NCI-H2227 treated with DMSO at 0.1 percent for 48 hours (cell line): ENCODE measurements at places on chromosomes 4 and X.

DNA sequence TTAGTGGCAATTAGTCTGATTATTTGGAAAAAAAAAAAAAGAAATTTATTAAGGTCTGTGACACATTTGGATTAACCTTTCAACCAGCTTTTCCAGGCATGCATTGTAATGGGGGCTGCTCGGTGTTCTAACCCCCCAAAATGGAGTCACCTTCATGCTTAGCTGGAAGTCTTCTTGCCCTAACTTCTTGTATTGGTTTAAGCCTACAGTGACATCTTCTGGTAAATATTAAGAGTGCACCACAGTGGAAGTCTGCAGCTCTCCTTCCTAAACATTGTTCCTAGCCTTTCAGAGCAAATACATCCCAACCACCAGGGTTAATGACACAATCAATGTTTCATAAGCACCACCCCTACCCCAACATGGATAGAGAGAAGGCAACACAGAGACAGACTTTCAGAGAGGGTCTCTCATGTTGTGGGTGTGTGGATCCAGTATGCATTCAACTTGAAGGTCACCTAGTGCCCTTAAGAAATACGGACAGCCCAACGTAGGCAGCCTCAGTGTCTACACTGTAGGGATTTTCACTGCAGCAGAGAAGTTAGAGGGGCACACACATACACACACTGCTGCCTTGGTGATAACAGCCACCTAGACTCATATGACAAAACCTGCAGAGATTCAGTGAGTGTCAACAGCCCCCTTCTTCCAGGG, 142.9 kb upstream of the MBNL3 start:
- DNase-seq, result peak; percentile 39

- no peak for DNase-seq
Measured at GRCh38 chrX:48580662-48581061, 6.4 kb downstream of the RBM3 start.

DNA sequence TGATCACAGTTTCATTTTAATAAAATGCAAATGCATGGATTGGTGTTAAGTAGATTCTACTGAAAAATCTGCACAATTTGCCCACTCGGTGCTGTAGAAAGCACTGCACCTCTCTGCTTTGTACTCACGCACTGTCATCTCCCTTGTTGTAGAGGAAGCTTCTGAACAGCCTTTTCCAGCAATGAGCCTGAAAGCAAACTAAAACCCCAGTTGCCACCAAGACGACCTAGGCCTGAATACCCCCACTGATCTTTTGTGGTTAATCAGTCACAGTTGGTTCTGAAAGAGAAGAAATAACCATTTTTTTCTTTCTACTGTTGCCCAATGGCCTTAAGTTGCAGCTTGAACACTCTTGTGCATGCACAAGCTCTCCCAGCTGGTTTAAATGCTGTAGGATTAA, 229.8 kb downstream of the NLGN4X start:
- DNase-seq, result no peak

- DNase-seq, result no peak
Measured at GRCh38 chr4:176792326-176793059, at the start of gene VEGFC. TSS of gene VEGFC (minus strand) at chr4:176792922. CDS start at chr4:176792311, 611 bp downstream.

DNA sequence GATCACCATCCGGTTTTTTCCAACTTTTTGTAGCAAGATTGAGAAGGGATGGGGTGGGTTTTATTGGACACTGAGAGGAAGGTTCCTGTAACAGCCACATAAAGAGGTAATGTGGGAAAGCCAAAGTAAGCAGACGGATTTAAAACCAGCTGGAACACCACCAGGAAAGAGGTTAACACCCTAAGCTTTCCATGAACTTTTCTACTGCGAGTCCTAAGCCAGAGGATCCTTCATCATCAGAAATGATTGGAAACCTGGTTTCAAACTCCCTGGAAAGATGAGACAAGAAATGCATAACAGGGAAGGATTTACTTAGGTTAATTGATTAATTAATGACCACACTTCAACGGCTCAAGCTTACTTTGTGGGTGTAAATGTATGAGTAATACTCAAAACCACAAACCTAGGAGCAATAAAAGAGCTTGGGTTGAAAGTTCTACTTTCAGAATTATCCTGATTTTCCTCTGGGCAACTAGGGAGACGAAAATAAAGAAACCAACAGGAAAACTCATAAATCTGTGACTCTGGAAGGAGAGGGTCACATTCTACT, 91.5 kb downstream of the COX18 start:
- DNase-seq, result no peak

GRCh38 chr4:120568731-120569130, 353.8 kb downstream of the PRDM5 start:
- no peak for DNase-seq

DNA sequence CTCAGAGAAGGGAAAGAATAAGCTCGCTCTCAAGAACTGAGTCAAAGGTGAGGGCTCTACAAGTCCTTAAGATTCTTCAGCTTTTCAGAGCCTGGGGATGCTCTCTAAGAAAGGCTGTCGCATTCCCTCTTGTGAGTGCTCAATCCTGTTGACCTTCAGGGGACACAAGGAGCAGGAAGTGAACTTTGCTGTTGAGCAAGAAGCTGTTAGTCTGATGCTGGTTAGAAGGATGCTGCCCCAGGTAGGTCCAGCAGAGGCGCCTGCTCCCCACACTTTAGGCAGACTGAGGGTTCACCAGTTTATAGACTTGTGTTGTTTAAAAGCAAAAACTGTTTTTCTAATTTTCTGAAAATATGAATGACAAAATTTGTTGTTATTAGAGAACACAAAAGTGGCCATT, 125.4 kb upstream of the SPOCK3 start:
- DNase-seq, result no peak

- no peak for DNase-seq
Measured at GRCh38 chrX:72203421-72203820, 21.9 kb downstream of the PIN4 start.

- DNase-seq, result no peak
Measured at GRCh38 chr4:127097061-127097460, 535.7 kb upstream of the INTU start.

DNA sequence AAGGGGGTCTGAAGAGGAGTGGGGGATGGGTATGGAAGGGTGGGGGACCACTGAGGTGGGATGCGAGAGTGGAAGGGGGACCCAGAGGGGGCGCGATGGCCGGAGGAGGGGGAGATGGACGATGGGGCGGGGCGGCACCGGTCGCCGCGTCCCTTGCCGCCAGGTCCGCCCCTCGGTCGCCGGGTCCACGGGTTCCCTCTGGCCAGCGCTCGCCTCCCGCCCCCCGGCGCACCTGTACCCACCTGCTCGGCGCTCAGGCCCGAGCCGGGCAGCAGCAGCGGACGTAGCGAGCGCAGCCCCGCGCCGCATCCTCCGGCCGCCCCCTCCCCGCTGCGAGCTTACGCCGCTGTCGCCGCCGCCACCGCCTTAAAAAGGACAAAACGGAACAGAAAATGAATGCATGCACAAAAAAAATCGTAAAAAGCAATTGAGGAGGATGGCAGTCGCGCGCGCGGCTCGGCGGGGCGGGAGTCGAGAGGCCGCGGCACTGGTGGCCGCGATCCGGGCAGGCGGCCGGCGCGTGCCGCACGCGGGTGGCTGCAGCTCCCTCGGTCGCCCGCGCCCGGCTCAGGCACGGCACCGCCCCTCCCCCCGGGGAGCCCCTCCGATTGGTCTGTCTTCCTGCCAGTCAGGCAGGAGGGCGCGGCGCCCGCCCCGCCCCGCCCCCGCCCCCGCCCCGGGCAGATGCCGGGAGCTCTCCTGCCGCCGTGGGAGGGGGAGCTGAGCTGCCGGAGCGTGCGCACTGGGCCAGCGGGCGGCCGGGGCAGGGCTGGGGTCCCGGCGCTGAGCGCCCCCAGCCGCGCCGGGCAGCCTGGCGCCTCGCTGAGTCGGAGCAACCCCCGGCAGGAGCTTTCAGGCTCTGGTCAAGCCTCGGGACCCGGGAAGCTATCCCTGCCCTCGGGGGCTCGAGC, at the start of gene JAKMIP1:
Gene JAKMIP1 (minus strand): TSS at position 539 of the 911 bp plus-strand sequence. CDS start 87,699 bp downstream, outside the sequence.
- DNase-seq, result peak; percentile 72
